ENCODE measurements at places on chromosomes 5 and 9. TPM values are rescaled to one million over a fixed set of nuclear protein-coding genes. Genes with fewer than 3 reads are reported as not detected.

DNA sequence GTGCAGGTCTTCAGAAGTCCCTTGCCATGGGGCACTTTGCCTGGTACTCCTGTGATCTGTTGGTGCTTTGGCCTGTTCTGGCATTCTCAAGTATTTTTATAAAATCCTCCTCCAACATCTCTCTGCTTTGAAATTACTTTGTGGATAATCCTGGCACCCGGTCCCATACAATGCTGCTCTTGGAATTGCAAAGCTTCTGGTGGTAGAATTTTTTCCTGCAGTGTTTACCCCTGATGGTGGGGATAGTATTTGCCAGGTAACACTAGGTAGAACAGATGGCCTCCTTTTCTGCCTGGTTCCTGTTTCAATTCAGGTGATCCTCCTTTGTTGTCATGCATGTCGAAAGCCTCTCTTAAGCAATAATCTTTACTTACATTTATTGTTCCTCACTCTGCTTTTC is 109.8 kb upstream of the ATP10B start:
- no peak for DNase-seq

DNA sequence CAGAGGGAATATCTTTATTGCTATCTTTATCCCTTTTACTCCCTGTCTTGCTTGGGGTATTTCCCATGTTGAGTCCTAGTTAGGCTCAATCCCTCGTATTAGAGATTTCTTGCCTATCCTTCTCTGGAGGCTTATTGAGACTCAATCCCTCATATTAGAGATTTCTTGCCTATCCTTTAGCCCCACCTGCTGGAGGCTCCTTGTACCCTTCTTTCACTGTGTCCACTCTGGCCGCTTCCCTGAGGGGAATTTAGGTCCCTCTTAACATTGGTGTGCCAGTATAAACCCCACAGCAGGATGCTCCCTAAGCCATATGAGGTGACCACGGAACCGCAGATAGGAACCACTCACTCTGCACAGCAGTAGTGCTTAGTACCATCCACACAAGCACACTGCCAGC is 110.7 kb upstream of the MAMDC2 start:
- no peak for DNase-seq

GRCh38 chr9:86279839-86280238 is 2.5 kb downstream of the ISCA1 start:
- no peak for DNase-seq

DNA sequence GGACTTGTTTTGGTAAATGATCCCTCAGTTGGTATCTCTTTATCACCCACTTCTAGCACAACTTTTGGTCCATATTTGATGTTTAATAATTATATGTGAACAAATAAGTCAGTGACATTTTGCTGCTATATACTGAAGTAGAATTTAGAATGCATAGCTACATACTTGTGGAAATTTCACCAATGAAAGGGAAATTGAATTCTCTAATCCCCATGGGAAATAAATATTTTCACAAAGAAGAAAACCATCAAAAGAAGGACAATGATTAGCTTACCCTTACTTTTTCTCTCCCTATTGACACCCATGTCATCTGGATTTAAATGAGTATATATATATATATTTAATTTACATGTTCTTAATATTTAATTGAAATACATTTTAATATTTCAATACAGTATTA is 94.3 kb upstream of the DAB2 start:
- DNase-seq = no peak

DNA sequence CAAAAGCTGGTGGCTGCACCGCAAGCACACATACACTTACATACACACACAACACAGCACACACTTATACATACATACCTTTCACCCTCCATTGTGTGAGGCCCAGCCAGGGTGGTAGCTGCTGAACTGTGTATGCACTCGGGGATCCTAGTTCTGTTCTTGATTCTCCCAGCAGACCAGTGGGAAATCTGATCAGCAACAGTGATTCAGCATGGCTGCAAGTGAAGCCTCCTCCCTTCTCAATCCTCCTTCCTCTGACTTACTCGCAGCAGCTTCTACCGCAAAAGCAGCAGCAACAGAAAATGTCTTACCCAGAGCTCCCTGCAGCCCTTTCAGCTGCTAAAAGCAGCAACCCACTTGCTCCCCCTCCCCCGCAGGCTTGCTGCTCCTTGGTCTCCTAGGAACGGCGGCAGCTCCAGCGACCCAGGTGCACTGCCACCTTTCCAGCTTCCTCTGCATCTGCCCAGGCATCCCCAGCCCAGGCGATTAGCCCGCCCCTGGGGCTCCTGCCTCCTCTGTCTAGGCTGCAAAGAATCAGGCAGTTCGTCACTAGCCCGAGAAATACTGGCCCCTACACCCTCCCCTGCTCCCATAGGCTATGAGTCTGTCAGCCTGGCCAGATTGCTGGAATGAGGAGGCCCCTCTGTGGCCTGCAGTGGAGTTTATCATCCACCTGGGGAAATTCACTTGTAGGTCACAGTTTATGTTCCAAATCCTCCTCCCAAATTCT is at the start of gene KLHL3:
Gene KLHL3 (minus strand): TSS at position 535 of the 730 bp plus-strand sequence. CDS start 443 bp downstream, at position 92.
- DNase-seq = peak; percentile 16

- peak; percentile 29 for DNase-seq
Observed at GRCh38 chr9:123282362-123283047, 14.1 kb upstream of the STRBP start.

DNA sequence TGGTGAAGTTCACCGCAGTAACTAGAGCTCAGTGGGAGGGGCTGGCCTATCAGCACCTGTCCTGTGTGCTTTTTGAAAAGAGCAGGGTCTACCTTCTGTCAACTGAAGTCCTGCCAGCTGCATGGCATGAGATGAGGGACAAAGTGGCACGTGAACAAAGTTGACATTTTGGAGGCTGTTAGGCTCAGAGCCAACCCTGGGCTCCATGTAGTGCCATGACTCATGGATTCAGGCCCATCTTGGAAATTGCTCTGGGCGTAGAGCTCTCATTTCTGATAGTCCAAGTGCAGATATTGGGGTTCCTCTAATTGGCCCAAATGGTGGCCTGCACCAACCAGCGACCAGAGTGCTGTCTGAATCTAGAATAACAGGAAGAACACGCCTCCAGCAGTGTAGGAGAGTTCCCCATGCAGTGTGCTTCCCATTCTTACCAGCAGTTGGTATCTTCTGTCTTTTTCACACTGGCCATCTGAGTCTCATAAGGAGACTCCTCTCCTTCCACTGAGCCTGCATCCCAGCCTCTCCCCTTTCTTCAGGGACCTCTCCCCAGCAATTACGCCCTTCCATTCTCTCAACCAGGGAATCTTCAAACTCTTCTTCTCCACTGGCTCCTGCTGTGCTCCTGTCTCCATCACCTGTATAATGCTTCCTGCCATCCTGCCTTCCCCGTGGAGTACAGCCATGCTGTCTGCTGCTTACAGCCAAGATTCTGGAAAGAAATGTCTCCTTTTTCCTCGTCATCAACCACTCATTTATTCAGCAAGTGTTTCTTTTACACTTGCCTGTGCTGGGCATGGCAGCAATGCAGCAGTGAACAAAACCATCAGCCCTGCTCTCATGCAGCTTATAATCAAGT is 30.4 kb downstream of the IRF1 start:
- DNase-seq = no peak

GRCh38 chr9:18707489-18708205 is 233.7 kb downstream of the ADAMTSL1 start:
- no peak for DNase-seq

- DNase-seq = no peak
Observed at GRCh38 chr5:100800562-100800961, 102.5 kb downstream of the ST8SIA4 start.

DNA sequence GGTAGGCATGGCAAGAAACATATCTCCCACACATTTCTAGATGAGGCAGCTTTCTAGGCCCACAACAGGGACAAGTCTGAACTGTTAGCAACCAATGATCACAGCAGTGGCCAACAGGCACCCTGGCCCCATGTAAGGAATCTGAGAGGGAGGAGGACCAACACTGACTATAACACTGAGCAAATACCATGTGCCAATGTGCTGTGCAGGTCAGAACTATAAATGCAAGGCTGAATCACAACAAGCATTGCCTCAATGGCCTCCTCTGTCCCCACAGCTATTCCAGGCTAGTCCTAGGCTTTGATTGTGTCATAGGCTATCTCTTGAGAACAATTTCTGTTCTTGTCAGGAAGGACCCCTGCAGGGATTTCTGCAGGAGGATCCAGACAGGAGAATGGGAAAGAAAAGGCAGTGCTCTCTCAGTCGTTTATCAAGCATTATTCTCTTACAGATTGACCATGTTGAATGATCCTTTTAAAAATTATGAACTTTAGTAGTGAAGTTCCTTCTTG is 221.2 kb downstream of the TLE1 start:
- no peak for DNase-seq

DNA sequence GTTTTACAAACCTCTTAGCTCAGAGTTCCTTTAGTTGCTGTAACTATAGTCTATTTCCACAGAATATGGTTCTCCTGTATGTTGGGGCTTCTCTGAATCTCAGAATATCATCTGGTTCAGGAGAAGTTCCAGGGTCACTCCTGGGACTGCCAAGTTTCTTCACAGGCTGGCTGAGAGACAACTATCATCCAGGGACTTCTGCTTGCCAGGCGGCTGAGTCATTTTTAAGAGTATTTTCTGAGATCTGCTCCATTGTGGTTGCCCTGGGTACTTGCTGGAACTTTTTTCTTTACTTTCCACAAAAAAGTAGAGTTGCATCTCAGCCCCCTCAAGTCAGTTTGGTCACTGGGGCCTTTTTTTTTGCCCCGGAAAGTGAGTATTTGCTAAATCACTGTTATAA is 566.5 kb downstream of the LRRC70 start:
- no peak for DNase-seq

DNA sequence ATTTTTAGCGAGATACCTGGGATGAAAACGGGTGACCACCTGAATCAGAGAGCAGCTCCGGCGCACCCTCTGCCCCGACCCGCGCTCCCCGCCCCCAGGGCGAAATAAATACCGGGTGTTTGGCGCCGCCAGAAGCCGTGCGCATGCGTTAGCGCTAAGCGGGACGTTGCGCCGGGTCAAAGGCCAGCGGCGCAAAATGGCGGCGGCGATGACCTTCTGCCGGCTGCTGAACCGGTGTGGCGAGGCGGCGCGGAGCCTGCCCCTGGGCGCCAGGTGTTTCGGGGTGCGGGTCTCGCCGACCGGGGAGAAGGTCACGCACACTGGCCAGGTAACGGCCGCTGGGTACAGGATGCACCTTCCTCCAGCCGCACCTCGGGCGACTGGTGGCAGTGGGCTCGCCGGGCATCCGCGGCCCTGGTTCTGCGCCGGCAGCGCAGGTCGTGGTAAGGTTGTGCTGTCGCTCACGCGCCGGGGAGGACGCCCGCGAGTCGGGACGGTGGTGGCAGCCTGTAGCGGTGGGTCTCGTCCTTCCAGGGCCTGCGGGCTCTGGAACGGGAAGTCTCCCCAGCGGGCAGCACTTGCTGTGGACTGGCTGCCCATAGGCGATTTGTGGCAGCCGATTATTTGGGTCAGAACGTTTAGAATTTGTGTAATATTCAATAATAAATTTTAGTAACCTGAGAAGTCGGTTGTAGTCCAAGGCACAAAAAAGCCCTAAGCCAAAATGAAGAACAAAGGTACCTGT is at the start of gene NDUFS6:
Gene NDUFS6 (plus strand): TSS at position 186 of the 745 bp plus-strand sequence. CDS start 11 bp downstream, at position 197.
- peak; percentile 75 for DNase-seq

The SOHLH1 gene
- not detected for total RNA-seq
